ENCODE measurements at places on chromosomes 6 and 20. TPM values are rescaled to one million over a fixed set of nuclear protein-coding genes. Genes with fewer than 3 reads are reported as not detected.

FKBP1C gene
- polyA plus RNA-seq = 6.9 TPM

MYL9 gene
- polyA plus RNA-seq = 241 TPM

FAM50B gene
- 11.0 TPM for polyA plus RNA-seq

GPX6 gene
- polyA plus RNA-seq = not detected

NUP43 gene
- 45.7 TPM for polyA plus RNA-seq

TMEM244 gene
- not detected for polyA plus RNA-seq

LCA5 gene
- polyA plus RNA-seq = 12.9 TPM

FOXQ1 gene
- polyA plus RNA-seq = 10.9 TPM

ARHGAP40 gene
- 0.60 TPM for polyA plus RNA-seq

TGM3 gene
- 0.99 TPM for polyA plus RNA-seq

BPI gene
- not detected for polyA plus RNA-seq

BANF2 gene
- polyA plus RNA-seq = not detected

SLC24A3 gene
- polyA plus RNA-seq = 4.2 TPM

RPN2 gene
- polyA plus RNA-seq = 332 TPM

SNAI1 gene
- polyA plus RNA-seq = 10.7 TPM

GHRH gene
- not detected for polyA plus RNA-seq

PTCRA gene
- 0.28 TPM for polyA plus RNA-seq

HEY2 gene
- polyA plus RNA-seq = 7.8 TPM

MAFB gene
- polyA plus RNA-seq = 128 TPM

TRIM26 gene
- 36.5 TPM for polyA plus RNA-seq

TSPO2 gene
- 0.87 TPM for polyA plus RNA-seq

ECT2L gene
- polyA plus RNA-seq = 0.19 TPM

BPIFB4 gene
- polyA plus RNA-seq = not detected

MAP7 gene
- polyA plus RNA-seq = 33.2 TPM

GPX5 gene
- polyA plus RNA-seq = not detected

PACSIN1 gene
- polyA plus RNA-seq = 0.79 TPM

IDH3B gene
- 128 TPM for polyA plus RNA-seq

TCP11 gene
- 2.6 TPM for polyA plus RNA-seq

OPN5 gene
- 0.50 TPM for polyA plus RNA-seq

TXLNB gene
- polyA plus RNA-seq = 1.8 TPM

RAB44 gene
- polyA plus RNA-seq = 0.04 TPM

PLN gene
- 6.2 TPM for polyA plus RNA-seq

C6orf136 gene
- 17.3 TPM for polyA plus RNA-seq

MYLK4 gene
- polyA plus RNA-seq = 1.7 TPM

POU5F1 gene
- 1.2 TPM for polyA plus RNA-seq

RAB23 gene
- 40.9 TPM for polyA plus RNA-seq

PAQR8 gene
- 25.7 TPM for polyA plus RNA-seq

HSPA1L gene
- 4.3 TPM for polyA plus RNA-seq

CLIC5 gene
- 233 TPM for polyA plus RNA-seq

FOXF2 gene
- 0.08 TPM for polyA plus RNA-seq

SERINC1 gene
- polyA plus RNA-seq = 249 TPM

OR2J3 gene
- polyA plus RNA-seq = not detected

PAX1 gene
- polyA plus RNA-seq = not detected

CST5 gene
- polyA plus RNA-seq = 0.97 TPM

SKIC2 gene
- polyA plus RNA-seq = 35.7 TPM

CPXM1 gene
- polyA plus RNA-seq = 257 TPM

SLC17A9 gene
- 1.1 TPM for polyA plus RNA-seq

SDCBP2 gene
- 2.2 TPM for polyA plus RNA-seq

KIF25 gene
- 0.50 TPM for polyA plus RNA-seq
